ENCODE measurements at places on chromosomes 13 and 19.
A peak's percentile ranks its signal among the peaks of the same experiment; 100 is the strongest.

- no peak for DNase-seq
These were observed 188.0 kb downstream of the TDRD3 start for GRCh38 chr13:60584976-60585375.

- no peak for DNase-seq
These were observed 5.8 kb downstream of the AKAP11 start for GRCh38 chr13:42277618-42278276.

DNA sequence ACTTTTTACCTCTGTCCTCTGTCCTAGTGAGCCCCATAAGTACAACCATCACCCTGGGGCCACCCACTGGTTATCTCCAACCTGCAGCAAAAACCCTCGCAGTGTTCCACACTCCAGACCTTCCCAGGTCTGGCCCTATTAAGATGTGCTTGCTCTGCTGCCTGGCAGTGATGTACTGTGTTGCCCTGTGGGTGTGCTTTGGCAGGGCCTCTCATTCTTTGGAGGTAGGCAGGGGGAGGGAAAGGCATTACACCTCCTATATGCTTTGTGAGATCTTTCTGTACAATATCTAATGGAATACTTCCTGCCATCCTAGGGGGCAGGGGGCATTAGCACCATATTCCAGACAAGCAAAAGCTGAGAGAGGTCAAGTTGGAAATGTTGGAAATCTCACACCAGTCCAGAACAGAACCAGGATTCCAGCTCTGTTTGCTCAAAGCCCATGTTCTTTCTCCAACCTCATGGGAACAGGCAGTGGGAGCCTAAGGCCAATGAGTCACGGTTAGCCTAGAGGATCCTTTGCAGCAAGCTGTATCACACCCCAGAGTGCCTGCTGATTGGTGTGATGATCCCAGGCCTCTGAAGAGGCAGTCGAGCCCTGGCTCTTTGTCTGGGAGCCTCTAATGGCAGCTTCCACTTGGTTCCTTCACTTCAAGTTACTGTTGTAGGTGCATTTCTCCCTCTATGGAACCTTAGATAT, 59.7 kb upstream of the UBL3 start:
- DNase-seq = no peak

GRCh38 chr19:37936166-37936565, 29.2 kb downstream of the SIPA1L3 start:
- no peak for DNase-seq

- no peak for DNase-seq
These were observed 22.6 kb upstream of the USP12 start for GRCh38 chr13:27194209-27194608.

DNA sequence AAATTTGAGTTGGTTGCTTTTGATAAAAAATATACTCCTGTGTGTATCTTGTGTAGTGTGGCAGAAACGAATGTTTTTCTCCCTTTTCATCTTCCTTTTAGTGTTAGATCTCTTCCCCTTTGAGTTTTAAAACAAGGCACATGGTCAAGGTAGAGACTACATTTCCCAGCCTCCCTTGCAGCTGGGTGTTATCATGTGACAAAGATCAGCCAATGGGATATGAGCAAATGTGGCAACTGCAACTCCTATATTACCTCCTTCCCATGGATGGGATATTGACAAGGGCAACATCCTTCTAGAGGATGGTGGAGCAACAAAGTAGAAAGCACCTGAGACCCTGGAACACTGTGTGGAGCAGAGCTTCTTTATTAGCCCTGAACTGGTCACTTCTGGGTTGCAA, 42.4 kb downstream of the ADGRE3 start:
- peak; percentile 71 for DNase-seq

- no peak for DNase-seq
These were observed 12.7 kb downstream of the SOX1 start for GRCh38 chr13:112079696-112080095.

DNA sequence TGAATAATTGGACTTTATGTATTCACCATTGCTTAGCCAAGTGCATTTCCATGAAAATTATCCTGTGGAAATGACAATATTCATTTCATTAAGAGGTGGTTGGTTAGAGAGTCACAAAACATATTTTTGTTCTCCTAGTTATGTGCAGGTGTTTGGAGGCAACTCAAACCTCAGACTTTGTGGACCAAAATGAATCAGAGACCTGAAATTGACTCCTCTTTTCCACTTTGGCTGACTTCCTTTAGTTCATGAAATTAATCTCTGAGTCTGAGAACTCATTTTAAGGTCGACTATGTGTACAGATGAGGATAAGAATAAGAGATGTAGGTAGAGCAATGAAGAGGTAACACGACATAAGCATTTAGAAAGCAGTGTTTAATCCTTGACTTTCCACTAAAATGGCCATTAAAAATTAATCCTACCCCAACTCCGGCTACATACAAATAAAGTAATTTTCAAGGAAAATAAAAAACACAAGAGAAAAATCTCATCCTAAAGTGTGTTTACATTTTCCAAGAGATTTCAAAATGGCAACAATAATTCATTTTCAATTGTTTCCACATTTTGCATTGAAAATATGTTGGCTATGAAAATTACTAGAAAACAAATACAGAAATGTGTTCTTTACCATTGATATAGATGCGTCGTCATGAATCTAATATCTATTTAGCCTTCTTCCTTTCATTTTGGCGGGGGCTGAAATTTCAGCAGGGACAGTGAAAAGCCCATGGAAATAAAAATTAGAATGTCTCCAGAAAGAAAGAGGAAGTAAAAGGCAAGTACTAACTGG, 185.4 kb upstream of the CSNK1A1L start:
- no peak for DNase-seq

DNA sequence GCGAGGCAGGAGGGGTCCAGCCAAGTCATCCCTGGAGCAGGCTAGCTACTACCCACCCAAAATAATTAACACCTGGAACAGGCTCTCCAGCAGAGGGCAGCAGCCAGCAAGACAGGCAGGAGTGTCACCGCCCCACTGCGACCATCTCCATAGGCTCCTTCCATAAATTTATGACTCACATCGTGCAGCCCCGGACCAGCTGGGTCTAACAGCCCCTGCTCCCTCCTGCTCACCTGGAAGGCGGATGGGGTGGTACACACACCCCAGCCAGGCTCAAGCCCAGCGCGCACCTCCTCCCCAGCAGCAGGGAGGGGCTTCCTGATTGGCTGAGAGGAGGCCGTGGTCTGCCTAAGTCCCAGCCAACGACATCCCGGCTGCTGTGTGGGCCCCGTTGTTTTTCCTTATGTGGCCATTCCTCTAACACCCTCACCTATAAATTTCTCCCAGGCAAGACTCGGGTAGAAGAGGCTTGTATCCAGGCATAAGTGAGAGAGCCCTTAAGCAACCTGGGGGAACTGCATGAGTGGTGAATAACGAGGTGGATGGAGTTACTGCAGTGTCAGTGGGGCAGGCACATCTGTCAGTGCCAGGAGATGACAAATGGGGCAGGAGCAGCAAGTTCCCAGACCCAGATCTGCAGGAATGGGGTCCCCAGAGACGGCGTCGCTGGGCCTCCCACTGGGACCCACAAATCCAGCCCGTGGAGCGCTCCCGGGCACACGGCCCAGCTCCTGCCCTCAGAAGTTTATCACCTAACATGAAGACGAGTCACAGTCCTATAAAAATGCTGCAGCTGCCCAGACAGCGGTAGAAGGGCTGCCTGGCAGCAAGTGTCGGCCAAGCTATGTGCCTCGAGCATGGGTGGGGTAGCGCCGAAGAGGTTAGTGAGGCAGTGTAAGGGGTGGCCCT, 43.1 kb downstream of the CEBPG start:
- peak; percentile 17 for DNase-seq

- DNase-seq = no peak
These were observed 128.3 kb downstream of the URI1 start for GRCh38 chr19:30070198-30070967.

- DNase-seq = no peak
These were observed 13.8 kb downstream of the ATP12A start for GRCh38 chr13:24693862-24694471.

DNA sequence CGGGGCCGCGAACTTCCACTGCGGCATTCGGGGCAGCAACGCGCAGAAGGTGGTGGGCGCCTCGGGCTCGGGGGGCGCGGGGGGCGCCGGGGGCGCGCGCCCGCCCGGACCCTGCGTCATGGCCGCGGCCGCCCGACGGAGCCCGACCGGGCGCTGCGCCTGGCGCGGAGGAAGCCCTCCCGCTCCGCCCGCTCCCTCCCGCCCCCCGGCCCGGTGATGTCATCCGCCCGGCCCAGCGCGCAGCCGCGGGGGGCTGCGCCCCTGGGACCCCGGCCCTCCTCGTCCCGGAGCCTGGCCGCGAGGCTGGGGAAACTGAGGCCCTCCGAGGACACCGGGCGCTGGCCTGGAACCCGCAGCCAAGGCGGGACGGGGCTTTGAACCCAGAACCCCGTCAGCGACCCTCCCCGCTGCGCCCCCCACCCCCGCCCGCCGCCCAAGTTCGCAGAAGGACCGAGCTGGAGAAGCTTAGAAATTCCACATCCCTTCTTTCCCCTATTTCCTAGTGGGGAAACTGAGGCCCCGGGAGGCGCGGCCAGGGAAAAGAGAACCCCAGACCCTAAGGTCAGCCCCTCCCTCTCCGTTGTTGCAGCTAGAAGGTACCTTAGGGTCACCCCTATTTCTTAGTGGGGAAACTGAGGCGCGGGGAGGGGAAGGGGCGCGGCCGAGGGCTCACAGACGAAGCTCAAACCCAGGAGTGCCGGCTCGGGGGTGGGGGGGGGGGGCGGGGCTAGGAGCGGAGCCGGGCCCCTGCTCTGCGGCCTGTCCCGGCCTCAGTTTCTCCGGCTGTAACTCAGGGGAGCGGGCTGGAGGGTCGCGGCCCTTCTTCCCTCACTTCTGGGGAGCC, at the start of gene SHC2:
Gene SHC2 (minus strand): TSS at position 157 of the 844 bp plus-strand sequence. CDS start 37 bp downstream, at position 120.
- no peak for DNase-seq

DNA sequence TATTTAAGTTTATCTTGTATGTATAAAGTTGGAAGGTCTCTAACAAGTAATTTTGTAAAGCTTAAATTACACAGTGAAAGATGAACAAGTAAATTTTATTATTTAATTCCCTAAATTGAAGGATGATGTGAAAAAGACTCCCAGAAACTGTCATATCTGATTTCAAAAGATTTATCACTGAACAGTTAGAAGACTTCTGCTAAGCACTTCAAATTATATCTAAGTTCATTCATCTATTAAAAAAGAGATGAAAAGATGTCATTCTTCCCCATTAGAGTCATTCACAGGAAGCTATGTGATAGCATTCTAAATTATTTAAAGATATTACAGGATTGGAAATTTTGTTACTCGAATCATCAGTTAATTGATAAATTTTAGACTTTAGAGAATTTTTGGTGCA, 359.4 kb downstream of the ITGBL1 start:
- no peak for DNase-seq

- no peak for DNase-seq
These were observed 10.8 kb downstream of the SH3GL1 start for GRCh38 chr19:4389511-4390016.

DNA sequence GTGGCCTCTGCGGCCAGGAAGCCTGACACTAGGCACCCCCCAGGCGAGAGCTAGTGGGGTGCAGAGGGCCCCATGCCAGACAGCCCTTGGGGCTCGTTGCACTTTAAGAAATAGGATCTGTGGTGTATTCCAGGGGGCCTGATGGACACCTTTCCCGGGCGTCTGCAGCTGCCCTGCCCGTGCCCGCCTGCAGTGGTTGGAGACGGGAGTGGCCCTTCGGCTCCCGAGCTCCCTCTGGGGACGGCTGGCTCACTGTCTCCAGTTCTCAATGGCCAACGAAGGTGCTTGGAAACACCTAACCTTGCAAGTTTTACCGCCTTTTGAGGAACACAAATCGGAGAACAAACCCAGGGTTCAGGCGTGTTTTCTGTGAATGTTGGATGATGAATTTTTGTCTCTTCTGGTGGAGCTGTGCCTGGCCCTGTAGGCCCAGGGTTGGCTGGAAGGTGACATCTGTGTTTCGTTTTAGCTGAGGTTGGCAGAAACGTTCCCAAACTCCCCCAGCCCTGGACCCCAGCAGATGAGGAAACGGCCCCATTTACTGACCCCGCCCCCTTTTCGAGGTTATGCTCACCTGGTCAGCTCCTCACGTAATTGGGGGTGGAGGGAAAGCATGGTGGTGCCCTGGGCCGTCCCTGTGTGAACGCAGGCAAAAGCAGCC, 17.4 kb upstream of the NPAS1 start:
- no peak for DNase-seq

DNA sequence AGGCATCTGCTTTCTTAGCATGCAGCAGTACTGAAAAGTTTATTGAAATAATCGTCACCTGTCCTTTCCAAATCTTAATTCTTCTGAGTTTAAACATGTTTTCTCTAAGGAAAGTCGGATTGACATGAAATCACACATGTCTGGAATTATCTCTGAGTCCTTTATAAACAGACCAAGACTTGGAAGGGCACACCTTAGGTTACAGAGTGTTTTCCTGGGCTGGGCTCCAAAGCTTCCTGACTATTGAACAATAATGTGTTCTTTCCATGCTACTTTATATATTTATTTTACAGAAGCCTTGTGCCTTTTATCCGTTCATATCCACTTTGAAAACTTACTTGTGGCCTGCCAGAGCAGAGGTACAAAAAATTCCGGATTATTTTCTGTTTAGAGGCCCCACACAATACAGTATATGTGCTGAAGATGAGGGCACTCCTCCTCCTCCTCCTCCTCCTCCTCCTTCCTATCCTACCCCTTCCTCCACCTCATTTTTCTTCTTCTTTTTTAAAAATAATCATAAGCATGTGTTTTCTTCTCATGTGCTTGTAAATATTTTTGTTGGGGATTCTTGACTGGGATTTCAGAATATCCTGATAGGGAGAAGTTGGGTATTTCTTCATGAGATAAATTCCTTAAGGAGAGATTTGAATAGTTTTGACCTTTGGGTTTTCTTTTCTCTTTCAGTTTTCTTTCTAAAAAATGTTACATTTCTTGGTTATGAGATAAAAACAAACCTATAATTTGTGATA, 52.3 kb downstream of the LRCH1 start:
- DNase-seq = no peak

DNA sequence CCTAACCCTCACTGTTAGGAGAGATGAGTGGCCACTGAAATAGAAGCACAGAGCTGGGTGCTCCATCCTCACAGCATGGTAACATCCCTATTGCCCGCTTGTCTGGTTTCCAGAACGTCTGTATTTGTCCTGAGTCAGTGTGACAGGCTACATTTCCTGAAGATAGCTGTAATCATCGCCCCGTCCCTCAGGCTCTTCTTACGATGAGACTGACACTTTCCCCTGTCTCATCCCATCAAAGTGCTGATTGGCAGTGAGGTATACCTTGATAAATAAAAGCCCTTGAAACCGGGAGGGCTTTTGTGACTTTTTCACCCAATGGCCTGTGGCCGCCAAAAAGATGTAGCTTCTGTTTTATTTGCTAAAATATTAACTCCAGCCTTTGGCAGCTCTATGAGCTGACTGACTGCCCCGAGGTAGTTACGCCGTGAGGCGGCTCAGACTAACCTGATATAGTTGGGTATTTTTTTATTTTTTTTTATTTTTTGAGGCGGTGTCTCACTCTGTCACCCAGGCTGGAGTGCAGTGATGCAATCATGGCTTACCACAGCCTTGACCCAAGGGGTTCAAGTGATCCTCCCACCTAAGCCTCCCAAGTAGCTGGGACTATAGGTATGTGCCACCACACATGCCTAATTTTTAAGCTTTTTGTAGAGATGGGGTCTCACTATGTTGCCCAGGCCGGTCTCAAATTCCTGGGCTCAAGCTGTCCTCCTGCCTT, 5.7 kb upstream of the LRRC4B start:
- DNase-seq = no peak
